ENCODE measurements at places on chromosomes 7 and 10. TPM values are rescaled to one million over a fixed set of nuclear protein-coding genes. Genes with fewer than 3 reads are reported as not detected.

GRCh38 chr7:73353243-73353642, 25.3 kb downstream of the FKBP6 start:
- peaks cover 3% of the 10 kb centered on the region for H3K4me1 ChIP-seq
- peaks cover 12% of the 10 kb centered on the region for H3K27me3 ChIP-seq
- H3K36me3 ChIP-seq: no peaks in the 10 kb centered on the region
- DNase-seq: no peak

GRCh38 chr10:74334221-74334620, 183.2 kb downstream of the ADK start:
- DNase-seq: no peak
- no peaks in the 10 kb centered on the region for H3K36me3 ChIP-seq
- no peak overlapping the region for H3K4me3 ChIP-seq
- H3K4me1 ChIP-seq: peaks cover 5% of the 10 kb centered on the region
- H3K27ac ChIP-seq: no peak overlapping the region

DNA sequence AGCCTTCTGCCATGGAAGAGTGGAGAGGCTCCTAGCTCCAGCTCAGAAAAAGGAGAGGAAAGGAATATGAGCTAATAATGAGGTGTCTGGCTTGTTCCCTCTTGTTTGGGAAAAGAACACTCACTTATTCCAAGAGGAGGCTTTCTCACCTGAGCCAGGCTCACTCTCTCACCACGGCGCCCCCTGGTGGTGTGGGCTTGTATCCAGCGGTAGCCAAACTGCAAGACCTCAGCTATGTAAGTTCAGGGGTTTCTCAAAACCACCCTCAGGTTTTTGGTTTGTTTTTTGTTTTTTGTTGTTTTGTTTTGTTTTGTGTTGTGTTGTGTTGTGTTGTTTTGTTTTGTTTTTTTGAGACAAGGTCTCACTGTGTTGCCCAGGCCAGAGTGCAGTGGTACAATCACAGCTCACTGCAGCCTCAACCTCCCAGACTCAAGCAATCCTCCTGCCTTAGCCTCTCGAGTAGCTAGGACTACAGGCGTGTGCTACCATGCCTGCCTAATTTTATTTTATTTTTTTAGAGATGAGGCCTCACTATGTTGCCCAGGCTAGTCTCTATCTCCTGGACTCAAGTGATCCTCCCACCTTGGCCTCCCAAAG, 124.0 kb downstream of the TMEM130 start:
- no peaks in the 10 kb centered on the region for H3K4me1 ChIP-seq
- no peaks in the 10 kb centered on the region for H3K36me3 ChIP-seq
- no peak for DNase-seq
- H3K4me3 ChIP-seq: no peak overlapping the region

DNA sequence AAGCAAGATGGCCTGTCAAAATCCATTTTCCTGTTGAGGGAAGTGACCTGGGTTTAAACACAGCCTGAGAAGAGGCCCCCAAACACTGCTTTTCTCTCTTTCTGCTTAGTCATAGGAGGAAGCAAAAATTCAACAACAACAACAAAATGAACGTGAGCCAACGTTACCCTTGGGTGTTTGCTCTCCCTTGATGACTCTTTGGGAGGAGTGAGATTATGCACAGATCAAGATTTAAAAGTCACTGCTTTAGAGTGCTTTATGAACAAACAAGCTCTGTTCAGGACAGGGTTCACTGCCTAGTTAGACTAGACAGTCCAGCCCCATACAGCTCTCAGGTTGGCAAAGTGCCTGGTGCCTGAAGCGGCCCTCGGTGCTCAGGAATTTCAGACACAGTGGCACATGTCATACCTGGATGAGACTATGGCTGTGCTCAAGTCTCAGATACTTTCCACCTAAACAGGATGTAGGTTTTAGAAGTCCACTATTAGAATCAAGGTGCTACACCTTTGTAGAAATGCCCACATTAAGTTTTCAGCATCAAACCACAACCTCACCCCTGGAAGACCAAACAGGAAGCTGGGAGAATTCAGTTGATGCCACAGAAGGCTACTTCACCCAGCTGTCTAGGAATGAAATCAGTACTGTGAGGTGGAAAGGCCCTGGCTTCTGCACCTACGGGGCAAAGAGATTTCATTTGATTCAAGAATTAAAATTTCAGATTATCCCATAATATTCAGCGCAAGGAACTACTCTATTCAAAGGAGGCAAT, 38.7 kb downstream of the DENND11 start:
- H3K36me3 ChIP-seq: peaks cover 6% of the 10 kb centered on the region
- no peak for DNase-seq
- no peaks in the 10 kb centered on the region for H3K4me1 ChIP-seq
- no peaks in the 10 kb centered on the region for H3K27me3 ChIP-seq

- peak; percentile 90 for DNase-seq
- no peaks in the 10 kb centered on the region for H3K27me3 ChIP-seq
- peaks cover 67% of the 10 kb centered on the region for H3K4me1 ChIP-seq
- H3K4me3 ChIP-seq: no peak overlapping the region
- peaks cover 7% of the 10 kb centered on the region for H3K36me3 ChIP-seq
Observed at GRCh38 chr10:109894516-109894915, 28.8 kb downstream of the XPNPEP1 start.

DNA sequence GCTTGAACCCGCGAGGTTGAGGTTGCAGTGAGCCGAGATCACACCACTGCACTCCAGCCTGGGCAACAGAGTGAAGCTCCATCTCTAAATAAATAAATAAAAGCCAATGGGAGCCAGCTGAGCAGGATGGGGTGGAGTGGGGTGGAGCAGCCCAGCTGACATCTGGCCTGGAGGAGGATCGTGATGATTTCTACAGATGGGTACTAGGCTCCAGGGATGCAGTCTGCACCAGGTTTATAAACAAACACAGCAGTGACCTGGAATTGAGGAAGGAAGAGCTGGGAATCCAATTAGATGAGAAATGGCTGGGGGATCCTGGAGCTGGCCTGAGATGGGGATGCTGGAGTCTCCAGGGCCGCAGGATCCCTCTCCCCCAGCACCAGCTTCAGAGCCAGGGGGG, 7.3 kb upstream of the GRIFIN start:
- no peaks in the 10 kb centered on the region for H3K36me3 ChIP-seq
- H3K27me3 ChIP-seq: no peaks in the 10 kb centered on the region
- H3K4me3 ChIP-seq: no peak overlapping the region
- peaks cover 8% of the 10 kb centered on the region for H3K4me1 ChIP-seq
- no peak for DNase-seq

GRCh38 chr10:30755441-30755953, 125.9 kb upstream of the LYZL2 start:
- no peak for DNase-seq
- H3K27me3 ChIP-seq: no peaks in the 10 kb centered on the region
- H3K27ac ChIP-seq: no peak overlapping the region
- H3K4me1 ChIP-seq: peaks cover 6% of the 10 kb centered on the region
- H3K36me3 ChIP-seq: no peaks in the 10 kb centered on the region

GRCh38 chr10:1255600-1256431, 199.6 kb downstream of the WDR37 start:
- H3K27ac ChIP-seq: no peak overlapping the region
- no peak for DNase-seq
- no peak overlapping the region for H3K4me3 ChIP-seq

DNA sequence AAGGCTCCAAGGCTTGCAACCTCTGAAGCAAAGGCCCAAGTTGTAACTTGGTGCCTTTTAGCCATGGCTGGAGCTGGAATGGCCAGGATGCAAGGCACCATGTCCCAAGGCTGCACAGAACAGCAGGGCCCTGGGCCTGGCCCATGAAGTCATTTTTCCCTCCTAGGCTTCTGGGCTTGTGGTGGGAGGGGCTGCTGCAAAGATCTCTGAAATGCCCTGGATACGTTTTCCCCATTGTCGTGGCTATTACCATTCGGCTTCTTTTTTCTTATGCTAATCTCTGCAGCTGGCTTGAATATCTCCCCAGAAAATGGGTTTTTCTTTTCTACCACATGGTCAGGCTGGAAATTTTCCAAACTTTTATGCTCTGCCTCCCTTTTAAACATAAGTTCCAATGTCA, 234.2 kb downstream of the CDK14 start:
- no peak overlapping the region for H3K27ac ChIP-seq
- no peaks in the 10 kb centered on the region for H3K36me3 ChIP-seq
- H3K27me3 ChIP-seq: no peaks in the 10 kb centered on the region
- H3K4me3 ChIP-seq: no peak overlapping the region

- DNase-seq: no peak
- H3K4me3 ChIP-seq: no peak overlapping the region
- H3K36me3 ChIP-seq: no peaks in the 10 kb centered on the region
- no peaks in the 10 kb centered on the region for H3K27me3 ChIP-seq
- no peaks in the 10 kb centered on the region for H3K4me1 ChIP-seq
Observed at GRCh38 chr7:20158684-20159083, 58.5 kb downstream of the MACC1 start.

Gene C7orf57
- total RNA-seq: not detected

Gene FAM25C
- total RNA-seq: not detected

Gene FAM241B
- total RNA-seq: 4.4 TPM

Gene RHOBTB1
- 46.5 TPM for total RNA-seq

Gene CD36
- 2.6 TPM for total RNA-seq
